ENCODE measurements at places on chromosomes 2 and 18.

DNA sequence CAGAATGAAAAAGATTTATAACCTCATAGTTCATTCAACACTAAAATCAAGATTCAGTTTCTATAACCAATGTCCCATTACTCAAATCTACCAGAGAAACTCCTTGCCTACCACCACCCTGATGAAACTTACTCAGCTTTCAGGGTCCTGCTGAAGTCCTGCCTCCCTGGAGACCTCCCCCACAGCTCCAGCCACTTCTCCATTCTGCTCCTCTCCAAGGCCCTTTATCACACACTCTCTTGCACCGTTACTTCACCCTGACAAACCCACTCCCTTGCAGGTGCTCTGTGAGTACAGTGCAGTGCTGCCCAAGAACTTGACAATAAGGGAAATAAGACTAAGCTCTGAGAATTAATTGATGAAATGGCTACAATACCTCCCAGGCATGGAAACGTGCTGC lies 83.5 kb upstream of the CDCA7 start:
- no peak overlapping the region for H3K4me3 ChIP-seq
- H3K36me3 ChIP-seq = peaks cover 4% of the 10 kb centered on the region
- no peaks in the 10 kb centered on the region for H3K27me3 ChIP-seq
- no peak for DNase-seq

- no peak overlapping the region for H3K4me3 ChIP-seq
- H3K27ac ChIP-seq = no peak overlapping the region
- DNase-seq = no peak
Observed at GRCh38 chr18:60585670-60586069, 213.1 kb upstream of the MC4R start.

- H3K27ac ChIP-seq = no peak overlapping the region
- no peak overlapping the region for H3K4me3 ChIP-seq
- H3K36me3 ChIP-seq = no peaks in the 10 kb centered on the region
- H3K27me3 ChIP-seq = no peaks in the 10 kb centered on the region
- DNase-seq = no peak
Observed at GRCh38 chr18:27558388-27559155, 373.5 kb upstream of the CHST9 start.

DNA sequence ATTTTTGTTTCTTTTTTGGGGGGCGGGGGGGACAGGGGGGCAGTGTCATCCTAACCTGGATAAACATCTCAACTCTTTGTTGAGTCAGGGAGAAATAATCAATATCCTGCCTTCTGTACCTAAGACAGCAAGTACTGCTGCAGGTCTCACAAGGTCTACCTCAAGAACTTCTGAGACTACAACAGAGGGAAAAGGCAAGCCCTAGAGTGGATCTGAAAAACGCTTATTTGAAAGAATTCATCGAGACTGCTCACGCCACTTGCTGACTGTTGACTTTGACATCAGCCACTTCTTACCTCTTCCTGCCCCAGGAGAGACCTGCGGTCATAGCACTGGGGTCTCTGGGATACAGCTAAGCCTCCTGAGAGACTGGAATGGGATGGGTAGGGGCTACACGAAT lies 8.4 kb downstream of the HDLBP start:
- no peaks in the 10 kb centered on the region for H3K36me3 ChIP-seq
- no peak for DNase-seq
- H3K4me3 ChIP-seq = no peak overlapping the region
- no peak overlapping the region for H3K27ac ChIP-seq
- H3K4me1 ChIP-seq = peaks cover 21% of the 10 kb centered on the region

GRCh38 chr18:56096861-56097260 lies 508.9 kb upstream of the TCF4 start:
- H3K27me3 ChIP-seq = no peaks in the 10 kb centered on the region
- H3K4me3 ChIP-seq = no peak overlapping the region
- no peaks in the 10 kb centered on the region for H3K36me3 ChIP-seq
- DNase-seq = no peak

DNA sequence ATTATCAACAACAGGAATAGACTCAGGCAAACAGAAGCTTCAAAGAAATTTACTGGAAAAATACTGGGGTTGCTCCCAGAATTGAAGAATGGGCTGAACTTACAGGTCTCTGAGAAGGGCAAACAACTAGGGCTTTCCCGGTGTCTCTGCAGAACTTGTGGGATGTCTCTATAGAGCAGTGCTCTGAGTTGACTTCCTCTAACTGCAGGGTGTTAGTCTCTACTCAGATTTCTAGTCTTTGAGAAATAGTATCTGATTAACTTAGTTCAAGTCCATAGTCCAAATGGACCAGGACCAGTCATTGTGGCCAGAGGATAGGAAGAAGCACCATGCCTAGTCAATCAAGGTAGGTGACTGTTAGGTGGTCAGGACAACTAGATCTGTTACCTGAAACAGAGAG lies 45.8 kb downstream of the LIMS1 start:
- no peak overlapping the region for H3K4me3 ChIP-seq
- H3K27ac ChIP-seq = peak overlapping the region; percentile 49
- DNase-seq = no peak
- H3K4me1 ChIP-seq = peaks cover 50% of the 10 kb centered on the region
- H3K27me3 ChIP-seq = no peaks in the 10 kb centered on the region
- H3K36me3 ChIP-seq = no peaks in the 10 kb centered on the region

DNA sequence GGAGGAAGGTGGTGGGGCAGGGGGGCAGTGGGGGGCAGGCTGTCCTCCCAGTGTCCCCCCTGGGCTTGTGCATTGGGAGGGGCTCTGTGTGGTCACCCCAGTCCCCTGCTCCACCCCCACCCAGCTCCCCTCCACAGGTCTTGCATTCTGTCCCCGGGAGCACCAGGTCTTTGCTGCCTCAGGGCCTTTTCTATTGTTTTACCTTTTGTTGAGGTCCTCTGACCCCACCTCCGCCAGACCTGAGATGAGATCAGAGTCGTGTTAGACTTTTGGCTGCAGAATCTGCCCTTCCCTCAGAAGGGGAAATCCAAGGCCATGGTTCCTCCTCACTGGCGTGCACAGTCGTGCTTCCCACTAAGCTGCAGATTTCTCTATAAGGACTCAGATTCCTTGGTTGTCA lies 20.8 kb downstream of the ATG4B start:
- H3K4me3 ChIP-seq = no peak overlapping the region
- no peak for DNase-seq
- no peaks in the 10 kb centered on the region for H3K27me3 ChIP-seq
- H3K4me1 ChIP-seq = no peaks in the 10 kb centered on the region
- H3K36me3 ChIP-seq = peaks cover 28% of the 10 kb centered on the region

GRCh38 chr2:236334122-236334876 lies 70.1 kb upstream of the ASB18 start:
- no peaks in the 10 kb centered on the region for H3K27me3 ChIP-seq
- no peak for DNase-seq
- H3K36me3 ChIP-seq = no peaks in the 10 kb centered on the region
- no peak overlapping the region for H3K27ac ChIP-seq
- H3K4me1 ChIP-seq = no peaks in the 10 kb centered on the region
- H3K4me3 ChIP-seq = no peak overlapping the region
